ENCODE measurements at places on chromosomes 3 and 15.

GRCh38 chr15:81002331-81003096 lies 1.8 kb downstream of the TLNRD1 start:
- no peak for DNase-seq

DNA sequence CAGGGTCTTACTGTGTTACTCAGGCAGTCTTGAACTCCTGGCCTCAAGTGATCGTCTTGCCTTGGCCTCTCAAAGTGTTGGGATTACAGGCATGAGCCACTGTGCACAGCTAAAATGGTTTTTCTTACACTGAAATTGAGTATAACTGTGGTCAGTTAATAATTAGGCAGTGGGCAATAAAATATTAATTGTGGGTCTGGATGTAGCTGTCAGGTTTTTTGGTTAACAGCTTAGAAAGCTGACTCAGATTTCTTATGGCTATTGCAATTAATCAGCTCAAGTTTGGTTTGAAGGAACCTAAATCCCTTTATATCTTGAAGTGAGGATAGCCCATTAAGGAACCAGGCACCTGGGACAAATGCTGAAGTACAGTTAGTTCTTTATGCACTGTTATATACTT lies 73.8 kb upstream of the LRRFIP2 start:
- DNase-seq = no peak

DNA sequence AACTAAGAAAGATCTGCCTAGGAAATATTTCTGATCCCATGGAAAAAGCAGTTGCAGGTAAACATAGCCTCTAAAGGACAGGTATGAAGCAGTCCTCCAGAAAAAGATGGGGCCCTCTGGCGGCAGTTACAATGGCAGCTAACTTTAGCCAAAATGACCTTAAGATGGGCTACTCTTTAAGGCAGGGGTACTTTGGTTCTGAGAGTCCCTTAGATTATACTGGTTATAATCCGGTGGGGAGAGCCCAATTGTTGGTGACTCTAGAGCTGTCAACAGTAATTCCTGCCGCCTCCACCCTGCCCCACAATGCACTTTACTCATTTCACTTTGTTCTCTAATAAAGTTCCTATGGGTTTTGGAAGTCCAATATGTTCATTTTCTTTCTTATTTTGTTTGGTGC lies 412.8 kb upstream of the WNT5A start:
- DNase-seq = no peak

DNA sequence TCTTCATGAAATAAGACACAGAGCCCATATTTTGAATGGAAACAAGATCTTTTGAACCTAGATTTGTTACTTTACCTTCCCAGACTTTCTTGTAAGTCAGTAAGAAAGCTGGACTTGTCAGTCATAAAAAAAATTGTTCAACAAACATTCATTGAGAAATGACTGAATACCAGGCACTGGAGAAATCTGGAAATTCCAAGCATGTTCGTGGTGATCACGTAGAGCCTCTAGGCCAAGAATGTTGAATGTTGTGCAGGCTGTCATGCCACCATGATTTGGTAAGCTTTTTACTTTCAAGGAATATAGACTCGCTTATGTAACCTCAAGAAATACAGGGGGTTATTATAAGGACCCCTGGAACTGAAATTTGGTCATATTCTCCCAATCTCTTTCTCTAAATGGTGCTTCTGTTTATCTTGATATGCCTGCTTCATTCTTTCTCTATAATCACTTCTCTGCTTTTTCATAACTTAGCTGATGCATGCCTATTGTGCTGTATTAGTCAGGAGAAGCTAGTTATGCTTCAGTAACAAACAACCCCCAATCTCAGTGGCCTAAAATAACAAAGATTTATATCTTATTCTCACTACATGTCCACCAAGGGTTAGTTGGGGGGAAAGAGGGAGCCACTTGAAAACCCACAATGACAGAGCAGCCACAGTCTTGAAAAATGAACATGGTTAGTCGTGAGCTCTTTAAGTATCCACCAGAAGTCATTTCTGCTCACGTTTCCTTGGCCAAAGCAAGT lies 3.4 kb upstream of the TPM1 start:
- peak; percentile 84 for DNase-seq

Measured in fibroblast of skin of left biceps (primary cell).